Activated CD8-positive, alpha-beta memory T cell treated with anti-CD3 and anti-CD28 coated beads, Interleukin-2, amount 50 U/mL, for 48 hours (primary cell): ENCODE measurements at places on chromosomes 6 and 20.

- no peak for DNase-seq
These were observed 29.6 kb downstream of the DSE start for GRCh38 chr6:116400328-116400727.

GRCh38 chr6:42313941-42314570 lies 96.4 kb upstream of the MRPS10 start:
- DNase-seq = no peak

- peak; percentile 81 for DNase-seq
These were observed 94.0 kb downstream of the SHLD1 start for GRCh38 chr20:5844063-5844681.

- no peak for DNase-seq
These were observed 712.0 kb upstream of the NRSN1 start for GRCh38 chr6:23414051-23414445.

- DNase-seq = no peak
These were observed 112.4 kb downstream of the NOL4L start for GRCh38 chr20:32472581-32473207.

DNA sequence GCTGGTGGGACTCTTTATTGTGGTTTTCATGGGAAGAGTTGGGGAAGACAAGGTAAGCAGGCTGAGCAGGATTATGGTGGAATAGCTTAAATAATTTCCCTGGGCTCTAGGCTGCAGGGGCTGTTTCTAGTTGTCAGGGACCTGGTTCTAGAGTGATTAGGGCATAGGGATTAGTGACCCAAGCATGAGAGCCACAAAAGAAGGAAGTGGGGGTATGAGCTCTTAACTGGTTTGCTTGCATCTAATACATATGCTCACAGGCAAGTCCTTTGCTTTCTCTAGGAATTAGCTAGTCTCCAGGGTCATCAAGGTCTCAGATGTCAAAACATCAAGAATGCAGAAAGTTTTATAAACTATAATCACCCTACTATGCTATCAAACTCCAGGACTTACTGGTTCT lies 67.5 kb upstream of the NRN1 start:
- no peak for DNase-seq

DNA sequence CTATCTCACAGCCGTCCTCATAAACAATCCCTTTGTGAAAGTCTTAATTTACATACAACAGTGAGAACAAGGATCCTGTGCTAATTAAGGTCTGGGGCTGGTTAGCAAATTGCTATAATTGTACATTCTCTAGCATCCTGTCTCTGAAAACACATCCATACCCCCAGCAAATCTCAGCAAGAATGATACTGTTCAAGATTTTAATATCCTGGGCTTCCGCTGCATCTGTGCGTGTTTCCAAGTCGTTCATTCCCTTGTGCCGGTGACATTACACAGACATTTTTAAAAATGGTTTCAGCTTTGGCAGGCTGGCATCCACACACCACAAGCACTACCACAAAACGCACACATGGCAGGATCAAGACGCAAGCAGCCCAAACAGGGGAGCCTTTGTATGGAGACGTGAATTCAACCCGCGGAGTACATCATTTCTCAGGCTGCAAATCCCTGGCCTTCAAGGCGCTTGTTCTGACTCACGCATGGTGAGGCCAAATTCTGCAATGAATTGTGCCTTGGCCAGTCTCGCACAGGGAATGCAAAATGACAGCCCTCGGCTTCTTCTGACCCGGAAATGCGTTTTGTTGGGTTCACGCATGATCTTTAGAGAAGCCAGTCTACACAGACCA lies 20.3 kb downstream of the ZMYND8 start:
- DNase-seq = no peak

DNA sequence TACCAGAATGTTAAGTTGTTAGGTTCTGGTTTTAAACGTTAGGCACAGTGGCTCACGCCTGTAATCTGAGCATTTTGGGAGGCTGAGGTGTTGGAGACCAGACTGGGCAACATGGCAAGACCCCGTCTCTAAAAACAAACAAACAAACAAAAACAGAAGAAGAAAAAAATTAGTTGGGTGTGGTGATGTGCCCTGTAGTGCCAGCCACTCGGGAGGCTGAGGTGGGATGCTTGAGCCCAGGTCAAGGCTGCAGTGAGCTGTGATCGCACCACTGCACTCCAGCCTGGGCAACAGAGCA lies 19.4 kb downstream of the NOL4L start:
- DNase-seq = no peak

GRCh38 chr6:31422587-31422986 lies 19.2 kb downstream of the MICA start:
- no peak for DNase-seq

DNA sequence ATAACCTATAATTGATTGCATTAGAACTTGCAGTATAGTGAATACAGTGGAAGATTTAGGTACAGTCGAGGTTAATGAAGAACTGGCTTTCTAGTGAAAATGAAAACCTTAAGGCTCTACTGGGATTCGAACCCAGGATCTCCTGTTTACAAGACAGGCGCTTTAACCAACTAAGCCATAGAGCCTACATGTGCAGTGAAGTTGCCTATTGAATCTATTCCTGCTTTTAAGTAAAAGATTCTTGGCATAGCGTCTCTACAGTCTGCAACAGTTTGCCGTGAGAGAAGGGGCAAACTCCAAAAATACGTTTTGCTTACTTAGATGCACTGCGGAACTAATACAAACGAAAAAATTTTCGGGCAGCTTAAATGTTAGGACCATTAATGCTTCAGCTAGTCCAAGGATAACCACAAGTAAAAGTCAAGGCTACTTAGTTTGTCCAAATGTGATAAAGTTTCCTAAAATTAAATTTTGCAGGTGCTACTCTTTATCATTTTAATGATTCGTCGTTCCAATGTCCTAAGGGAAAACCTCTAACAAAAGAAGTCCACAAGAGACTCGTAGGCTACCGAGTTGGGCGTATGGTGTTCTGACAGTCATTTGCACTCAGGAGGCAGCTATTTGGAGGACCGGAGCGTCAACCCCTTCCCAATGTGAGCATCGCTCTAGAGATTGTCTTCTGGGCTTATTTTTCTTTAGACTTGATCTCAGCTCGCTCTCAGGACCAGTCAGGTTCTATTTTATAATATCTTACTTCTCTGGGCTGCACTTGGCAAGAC lies 31.3 kb upstream of the ZSCAN23 start:
- no peak for DNase-seq

DNA sequence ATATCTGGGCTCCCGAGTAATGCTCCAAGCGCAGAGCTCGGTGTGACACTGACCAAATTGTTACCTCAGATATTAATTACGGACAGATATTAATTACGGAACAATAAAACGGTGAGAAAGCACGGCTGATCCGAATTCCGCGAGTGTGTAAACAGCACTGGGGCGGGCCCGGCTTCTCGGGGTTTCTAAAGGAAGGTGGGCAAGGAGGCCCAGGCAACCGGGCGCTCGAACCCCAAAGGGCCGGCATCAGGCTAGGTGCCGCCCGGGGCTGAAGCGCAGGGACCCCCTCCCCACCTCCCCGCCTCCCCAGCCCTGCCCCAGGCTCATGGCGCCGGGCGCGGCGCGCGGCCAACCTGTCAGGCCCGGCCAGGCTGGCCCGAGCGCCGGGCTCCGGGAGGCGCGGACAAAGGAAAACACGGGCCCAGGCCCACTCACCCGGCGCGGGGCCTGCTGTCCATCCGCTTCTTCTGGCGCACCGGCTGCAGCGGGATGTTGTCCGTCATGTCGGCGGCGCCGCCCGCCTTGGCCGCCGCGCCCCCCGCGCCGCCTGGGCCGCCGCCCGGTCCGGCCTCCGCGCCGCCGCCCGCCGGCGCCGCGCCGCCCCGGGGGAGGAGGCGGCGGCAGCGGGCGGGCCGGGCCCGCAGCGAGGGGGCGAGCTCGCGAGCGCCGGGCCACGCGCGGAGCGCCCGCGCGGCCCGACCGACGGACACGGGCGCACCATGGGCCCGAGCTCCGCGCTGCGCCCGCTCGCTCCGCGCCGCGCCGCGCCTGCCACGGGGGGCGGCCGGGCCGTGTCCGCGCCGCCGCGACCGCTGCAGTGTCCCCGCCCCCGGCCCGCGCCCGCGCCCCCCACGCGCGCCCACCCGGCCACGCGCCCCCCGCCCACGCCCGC lies at the start of gene ATP9A:
Gene ATP9A (minus strand): TSS at position 524 of the 892 bp plus-strand sequence. CDS start 21 bp downstream, at position 503.
- no peak for DNase-seq

GRCh38 chr20:57325632-57326356 lies 3.8 kb upstream of the SPO11 start:
- DNase-seq = peak; percentile 10

DNA sequence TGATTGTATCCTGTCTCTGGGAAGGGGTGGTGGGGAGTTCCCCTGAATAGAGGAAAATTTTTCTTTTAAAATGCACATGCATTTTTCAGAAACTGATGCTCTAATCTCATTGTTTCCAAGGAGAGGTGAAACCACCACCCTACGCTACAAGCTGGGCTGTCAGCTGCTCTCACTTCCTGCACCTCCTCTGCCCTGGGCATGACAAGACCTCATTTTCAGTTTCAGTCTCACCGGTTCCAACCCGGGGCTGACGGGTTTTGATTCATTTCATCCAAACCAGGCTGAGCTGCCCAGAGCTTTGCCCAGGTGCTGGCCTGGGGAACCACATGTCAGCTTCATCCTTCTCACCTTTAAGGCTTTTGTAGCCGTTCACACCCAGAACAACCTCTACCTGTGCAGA lies 99.7 kb downstream of the EYA2 start:
- peak; percentile 77 for DNase-seq

DNA sequence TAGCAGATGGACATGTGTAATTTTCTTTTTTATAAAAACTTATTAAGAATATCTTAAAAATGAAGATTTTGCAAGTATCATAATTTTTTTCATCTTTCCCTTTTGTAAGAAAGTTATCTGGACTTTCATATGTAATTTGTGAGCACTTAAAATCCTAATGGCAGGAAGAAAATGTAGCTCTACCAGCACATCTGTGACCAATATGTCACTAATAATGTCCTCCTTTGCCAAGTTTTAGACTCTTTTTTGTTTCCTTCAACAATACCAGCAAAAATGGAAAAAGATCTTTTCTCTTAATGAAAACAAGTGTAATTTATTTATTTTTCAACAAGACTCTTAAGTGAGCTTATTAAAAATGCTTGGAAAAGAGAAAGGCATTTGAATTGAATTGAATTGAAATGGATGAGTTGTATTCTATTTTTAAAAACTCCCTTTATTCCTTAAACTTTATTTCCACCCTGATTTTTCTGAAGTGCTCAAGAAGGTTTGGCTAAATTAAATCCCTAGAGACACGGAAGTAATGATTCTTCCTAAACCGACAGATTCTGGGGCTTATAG lies 110.7 kb downstream of the KIF6 start:
- DNase-seq = no peak

- no peak for DNase-seq
These were observed 53.6 kb upstream of the FYN start for GRCh38 chr6:111926731-111927302.

DNA sequence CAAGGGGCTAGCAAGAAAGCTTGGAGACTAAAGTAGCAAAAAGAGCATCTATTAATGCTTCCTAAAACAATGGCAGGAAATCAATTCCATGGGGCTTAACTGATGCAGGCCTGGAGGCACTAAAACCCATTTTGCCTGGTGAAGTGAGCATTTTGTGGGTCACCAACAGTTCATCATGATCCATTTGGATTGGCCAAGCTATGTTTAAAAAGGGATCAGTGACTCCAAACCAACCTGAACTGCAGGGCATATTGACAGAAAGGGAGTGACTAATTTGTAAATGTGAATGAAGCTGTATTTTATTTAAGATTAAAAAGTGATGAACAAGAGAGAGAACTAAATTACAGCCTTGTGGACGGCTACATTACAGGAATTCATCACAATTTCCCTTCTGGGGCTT lies 132.0 kb downstream of the PCSK2 start:
- no peak for DNase-seq

- no peak for DNase-seq
These were observed 45.2 kb downstream of the TBX18 start for GRCh38 chr6:84719152-84719551.

DNA sequence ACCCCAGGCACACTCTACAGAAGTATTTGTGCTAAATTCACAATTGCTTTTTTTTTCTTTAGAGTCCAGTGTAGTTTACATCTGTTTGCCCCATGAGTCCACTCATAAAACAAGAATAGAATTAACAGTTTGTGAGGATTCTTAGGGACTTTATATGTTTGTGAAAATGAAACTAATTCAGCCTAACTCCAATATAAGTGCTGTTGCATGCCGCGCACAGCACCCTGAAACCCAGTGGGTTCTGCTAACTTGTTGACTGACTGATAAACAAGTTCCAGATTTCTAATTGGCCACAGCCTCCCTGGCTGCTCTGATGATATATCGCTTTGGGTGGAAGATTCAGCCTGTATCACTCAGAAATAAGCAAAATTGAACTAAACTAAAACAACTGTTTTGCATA lies 561.4 kb downstream of the PKHD1 start:
- no peak for DNase-seq

DNA sequence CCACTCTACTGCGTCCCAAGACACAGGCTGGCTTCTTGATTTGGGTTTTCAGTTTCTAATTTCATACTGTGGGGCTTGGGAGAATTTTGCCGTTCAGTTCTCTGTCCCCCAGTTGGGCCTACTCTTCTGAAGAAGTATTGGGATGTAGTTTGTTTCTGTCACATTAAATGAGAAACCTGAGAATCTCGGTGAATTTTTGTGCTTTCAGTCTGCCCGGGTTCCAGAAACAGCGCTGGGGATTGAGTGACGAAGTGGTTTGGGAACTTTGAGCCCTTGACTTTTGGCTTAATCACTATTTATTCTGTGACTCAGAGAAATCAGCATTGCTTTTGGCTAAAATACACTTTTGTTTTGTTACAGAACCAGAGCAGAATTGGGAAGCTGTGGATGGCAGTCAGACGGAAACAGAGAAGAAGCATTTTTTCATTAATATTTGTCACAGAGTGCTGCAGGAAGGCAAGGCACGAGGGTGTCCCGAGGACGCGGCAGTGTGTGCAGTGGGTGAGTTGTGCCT lies 74.0 kb downstream of the IGF2R start:
- DNase-seq = no peak

DNA sequence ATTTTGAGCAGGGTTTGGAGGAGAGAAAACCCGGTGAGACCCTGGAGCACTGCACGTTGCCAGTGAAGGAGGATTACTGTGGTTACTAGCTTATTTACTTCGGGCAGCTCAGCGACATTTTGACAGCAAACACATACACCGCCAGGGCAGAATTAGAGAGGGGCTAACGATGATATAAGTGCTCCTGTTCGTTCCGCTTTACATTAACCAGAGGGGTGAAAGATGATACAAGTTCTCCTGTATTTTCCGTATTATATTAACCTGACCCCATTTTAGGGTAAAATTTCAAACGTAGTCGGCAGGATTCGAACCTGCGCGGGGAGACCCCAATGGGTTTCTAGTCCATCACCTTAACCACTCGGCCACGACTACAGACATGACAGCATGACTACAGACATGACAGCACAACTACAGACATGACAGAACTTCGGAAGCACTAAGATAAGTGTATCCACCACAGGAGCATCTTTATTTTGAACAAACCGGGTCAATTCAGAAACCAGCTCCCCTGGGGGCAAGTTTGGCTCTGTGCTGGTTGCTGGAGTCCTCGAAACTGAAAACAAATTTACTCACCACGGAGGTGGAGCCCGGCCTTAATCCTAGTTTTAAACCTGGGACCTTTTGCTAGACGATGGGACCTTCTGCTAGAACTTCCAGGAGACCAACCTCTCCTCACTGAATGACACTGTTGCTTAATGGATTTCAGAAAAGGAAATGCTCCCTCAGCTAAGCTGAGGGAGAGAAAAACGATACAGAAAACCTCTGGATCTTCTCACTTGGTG lies 80.4 kb upstream of the ZNF184 start:
- DNase-seq = peak; percentile 85

GRCh38 chr6:39576556-39577303 lies 148.5 kb downstream of the KIF6 start:
- DNase-seq = no peak
